ENCODE measurements at places on chromosomes 4 and X. TPM values are rescaled to one million over a fixed set of nuclear protein-coding genes. Genes with fewer than 3 reads are reported as not detected.

- no peak for DNase-seq
Measured at GRCh38 chr4:169160825-169161224, 109.9 kb downstream of the SH3RF1 start.

- no peak for DNase-seq
Measured at GRCh38 chrX:28697732-28698131, 110.5 kb downstream of the IL1RAPL1 start.

- no peak for DNase-seq
Measured at GRCh38 chr4:157992948-157993839, 179.6 kb downstream of the GASK1B start.

- no peak for DNase-seq
Measured at GRCh38 chr4:185761352-185762235, 50.4 kb downstream of the SORBS2 start.

- DNase-seq, result no peak
Measured at GRCh38 chr4:4383085-4383484, 3.8 kb upstream of the NSG1 start.

GRCh38 chr4:38383646-38384121 lies 280.3 kb upstream of the KLF3 start:
- no peak for DNase-seq

DNA sequence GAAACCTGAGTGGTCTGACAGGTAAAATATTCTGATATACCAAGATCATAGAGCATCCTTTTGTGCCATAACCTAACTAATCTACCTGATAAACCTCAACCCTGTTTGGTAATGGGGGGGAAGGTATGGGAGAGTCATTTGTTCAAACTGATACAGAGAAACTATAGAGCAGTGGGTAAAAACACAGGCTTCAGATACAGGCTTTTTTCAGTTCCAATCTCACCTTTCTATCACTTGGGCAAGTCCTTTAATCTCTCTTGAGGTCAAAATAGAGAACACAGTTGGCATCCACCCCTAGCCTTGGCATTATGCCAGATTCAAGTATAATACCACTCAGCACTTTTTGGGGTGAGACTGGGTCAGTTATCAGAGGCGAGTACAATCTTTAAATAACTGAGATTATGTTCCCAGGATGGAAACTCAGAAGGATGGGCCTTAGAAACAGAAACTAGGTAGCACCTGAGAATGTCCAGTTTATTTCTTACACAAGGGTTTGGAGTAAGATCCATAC lies 880 bp upstream of the ETDC start:
- no peak for DNase-seq

DNA sequence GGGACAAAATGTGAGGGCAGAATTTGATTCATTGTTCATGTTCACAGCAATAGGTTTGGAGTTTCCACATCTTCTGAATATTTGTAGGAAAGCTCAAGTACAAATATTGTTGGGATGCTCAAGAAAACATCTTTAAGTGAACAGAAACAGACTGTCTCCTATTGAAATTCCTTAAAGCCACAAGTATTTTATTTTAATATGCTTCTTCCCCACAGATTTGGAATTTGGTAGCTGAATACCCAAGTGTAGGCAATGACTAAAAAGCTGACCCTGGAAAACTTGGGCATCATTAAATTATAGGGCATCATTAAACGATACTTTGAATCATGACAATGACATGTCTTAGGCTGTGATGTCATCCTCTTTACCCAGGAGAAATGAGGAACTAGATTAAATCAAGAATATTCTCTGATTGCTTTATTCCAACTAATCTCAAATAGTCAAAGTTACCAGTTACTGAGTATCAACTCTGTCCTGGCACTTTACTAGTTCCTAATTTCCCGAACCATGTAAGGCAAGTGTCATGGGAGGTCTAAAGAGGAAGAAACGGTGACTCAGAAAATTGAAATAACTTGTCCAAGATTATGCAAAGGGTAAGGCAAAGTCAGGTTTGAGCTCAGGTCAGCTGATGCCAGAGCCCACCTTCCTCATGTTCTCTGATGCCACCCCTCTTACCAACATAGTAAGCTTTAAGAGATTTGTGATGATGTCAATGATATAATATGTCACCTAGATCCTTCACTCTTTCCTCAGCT lies 223.1 kb upstream of the LEF1 start:
- DNase-seq, result peak; percentile 17

DNA sequence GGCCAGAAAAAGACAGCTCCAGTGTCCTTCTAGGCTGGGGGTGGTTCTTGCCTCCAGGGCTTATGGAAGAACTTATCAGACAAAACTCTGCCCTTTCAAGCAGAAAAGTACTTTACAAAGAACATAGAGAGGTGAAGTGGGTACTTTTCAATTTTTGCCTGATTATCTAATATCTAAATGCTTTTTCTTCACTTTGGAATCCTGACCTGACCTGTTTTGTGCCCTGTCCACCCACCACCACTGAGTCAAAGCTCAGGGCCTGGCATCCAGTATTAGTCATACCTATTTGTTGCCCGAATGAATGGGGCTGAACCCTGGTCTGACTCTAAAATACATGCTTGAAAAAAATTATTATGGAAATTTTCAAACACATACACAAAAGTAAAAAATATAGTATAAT lies 37.2 kb downstream of the RTL9 start:
- no peak for DNase-seq

DNA sequence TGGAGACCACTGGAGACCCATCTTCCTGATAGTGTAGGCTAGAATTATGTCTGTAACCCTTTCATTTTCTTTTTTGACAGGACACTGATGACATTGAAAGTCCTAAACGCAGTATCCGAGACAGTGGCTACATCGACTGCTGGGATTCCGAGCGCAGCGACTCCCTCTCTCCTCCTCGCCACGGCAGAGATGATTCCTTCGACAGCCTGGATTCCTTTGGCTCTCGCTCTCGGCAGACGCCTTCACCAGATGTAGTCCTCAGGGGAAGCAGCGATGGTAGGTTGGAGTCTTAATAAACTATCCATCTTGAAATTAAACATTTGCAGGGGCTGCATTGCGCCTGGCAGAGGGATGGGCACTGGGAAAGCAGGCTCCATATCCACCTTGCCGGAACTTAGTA lies 75.4 kb downstream of the LIMCH1 start:
- no peak for DNase-seq

DNA sequence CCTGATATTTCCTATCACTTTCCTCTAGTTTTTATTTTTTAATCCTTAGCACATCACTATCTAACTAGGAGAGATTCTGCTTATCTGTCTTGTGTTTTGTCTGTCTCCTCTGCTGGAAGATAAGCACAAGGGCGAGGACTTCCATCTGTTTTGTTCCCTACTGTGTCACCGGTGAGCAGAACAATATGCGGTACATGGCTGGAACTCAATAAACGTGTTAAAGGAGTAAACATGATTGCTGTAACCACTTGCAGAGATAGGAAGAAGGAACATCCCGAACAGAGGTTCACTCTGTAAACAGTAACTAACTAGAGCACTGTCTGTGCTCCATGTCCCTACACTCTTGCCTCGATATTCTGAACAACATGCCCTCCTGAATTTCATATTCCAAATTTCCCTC lies 5.2 kb downstream of the HS3ST1 start:
- no peak for DNase-seq

DNA sequence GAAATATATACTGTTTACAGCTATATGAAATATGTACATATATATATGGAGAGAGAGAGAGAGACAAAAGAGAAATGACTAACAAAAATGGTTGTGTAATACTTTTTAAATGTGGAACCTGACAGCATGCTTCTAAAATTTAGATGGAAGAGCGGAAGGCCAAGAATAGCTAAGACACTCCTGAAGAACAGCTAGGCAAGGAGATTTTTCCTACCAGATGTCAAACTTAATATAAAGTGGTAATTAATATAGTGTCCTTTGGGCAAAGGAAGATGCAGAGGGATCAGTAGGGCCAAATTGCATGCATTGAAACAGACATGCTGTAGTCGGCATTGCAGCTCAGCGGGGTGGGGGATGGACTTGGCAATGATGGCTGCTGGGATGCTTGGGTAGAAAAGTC lies 45.2 kb downstream of the ADD1 start:
- DNase-seq, result no peak

DNA sequence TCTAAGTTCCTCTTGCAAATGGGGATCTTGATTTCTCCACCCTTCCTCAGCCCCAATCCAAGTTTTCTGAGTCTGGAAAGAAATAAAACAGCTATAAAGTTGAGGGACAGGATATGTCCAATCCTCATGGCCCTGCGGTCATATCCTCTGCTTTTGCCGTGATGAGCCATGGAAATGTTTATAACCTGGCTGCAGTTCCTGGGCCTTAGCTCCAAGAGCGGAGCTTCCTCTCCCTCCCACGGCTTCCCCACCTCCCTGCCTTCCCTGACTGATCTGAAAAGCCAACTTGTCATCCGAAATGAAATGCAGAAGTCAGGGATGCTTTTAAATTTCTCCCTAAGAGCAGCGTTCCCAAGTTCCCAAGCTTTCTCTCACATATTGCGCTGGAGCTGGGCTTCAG lies 221.5 kb upstream of the SFRP2 start:
- DNase-seq, result no peak

DNA sequence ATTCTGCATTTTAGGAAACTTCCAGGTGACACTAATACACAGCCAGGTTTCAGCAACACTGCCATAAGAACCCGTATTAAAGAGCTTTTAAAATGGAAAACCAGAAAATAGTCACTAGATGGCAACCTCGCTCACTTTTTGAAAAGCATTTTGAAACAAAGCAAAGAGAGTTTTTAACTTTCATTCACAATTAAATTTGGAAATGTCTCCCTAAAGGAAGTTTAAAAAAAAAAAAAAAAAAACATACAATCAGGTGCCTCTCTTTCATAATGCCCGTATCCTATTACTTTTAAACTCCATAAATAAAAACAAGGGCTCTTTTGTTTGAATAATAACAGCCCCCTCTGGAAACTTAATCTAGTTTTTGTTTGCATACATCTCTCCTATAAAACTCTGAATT lies 20.3 kb downstream of the MEPE start:
- DNase-seq, result no peak

DNA sequence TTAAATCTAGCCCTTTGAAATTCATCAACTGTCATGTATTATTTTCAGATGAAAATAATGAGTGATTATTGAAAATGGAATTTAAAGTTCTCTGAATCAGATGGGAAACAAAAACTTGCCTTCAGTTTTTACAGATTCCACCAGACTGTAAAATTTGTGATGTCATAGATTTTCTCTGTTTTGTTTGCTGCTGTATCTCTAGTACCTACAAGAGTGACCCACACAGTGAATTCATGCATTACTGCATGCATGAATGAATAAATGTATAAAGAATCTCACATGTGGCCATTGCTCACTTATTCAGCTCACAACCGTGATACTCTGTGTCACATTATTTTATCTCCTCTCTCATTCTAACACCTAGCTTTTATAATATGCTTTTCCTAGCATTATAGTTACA lies 532.2 kb upstream of the AGA start:
- DNase-seq, result no peak

VCX3A gene
- not detected for total RNA-seq

SHROOM4 gene
- 6.6 TPM for total RNA-seq

AMOT gene
- total RNA-seq, result 8.3 TPM

RASL11B gene
- total RNA-seq, result 1.7 TPM

SHOX gene
- total RNA-seq, result not detected

UBA6 gene
- total RNA-seq, result 207 TPM

Measured in SJSA1 (cell line).